ENCODE measurements at places on chromosomes 4 and X.

GRCh38 chrX:56219700-56220099, 12.5 kb upstream of the KLF8 start:
- DNase-seq = no peak

- no peak for DNase-seq
These were observed 225.8 kb downstream of the STK32B start for GRCh38 chr4:5277079-5277478.

DNA sequence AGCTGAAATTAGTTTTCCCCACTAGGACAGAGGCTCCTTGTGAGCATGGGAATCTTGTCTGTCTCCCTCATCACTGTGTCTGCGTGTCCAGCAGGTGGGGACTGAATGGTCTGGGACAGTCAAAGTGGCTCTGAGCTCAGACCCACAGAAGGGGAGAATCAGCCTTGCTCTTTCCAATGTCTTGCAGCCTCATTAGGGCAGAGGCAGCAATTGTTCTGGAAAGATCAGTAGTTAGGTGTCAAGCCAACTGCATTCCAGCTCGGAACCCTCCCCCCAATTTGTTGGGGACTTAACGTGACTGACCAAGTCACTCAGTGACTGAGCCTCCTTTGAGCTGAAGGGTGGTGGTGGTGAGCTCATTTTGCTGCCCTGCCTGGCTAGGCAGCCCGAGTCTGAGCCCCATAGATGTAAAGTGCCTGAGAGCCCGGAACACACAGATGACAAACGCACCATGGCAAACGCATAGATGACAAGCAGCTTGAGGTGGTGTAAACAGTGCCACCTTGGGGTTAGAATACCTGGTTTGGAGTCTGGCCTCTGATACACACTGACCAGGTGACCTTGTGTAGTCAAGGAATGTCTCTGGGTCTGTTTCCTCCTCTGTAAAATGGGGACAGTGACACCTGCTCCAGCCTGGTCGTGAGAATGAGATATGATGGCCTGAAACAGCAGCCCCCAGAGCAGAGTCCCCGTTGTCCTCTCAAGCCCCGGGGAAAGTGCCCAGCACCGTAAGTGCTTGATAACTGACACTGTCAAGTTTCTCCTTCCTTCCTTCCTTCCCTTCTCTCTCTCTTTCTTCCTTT, 2.7 kb upstream of the SORCS2 start:
- DNase-seq = no peak

DNA sequence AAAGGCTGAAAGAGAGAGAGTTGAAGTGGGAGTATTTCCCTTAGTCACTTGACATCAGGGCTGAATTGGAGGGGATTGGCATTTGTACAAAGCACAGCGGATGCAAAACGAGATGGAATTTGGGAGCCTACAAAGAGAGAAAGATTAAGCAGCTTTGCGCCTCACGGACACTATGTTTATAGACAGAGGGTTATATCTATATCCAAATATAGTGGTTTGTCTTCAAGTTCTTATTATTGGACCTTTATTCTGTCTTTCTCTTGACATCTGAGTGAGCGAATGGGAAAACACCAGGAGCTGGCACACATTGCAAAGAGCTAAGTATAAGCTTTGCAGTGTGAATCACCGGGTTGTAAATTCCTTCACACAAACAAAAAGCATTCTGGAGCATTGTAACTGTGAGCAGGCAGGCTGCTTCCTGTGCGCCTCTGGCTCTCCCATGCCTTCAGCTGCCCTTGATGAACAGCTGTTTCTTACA, 500.2 kb downstream of the STIM2 start:
- no peak for DNase-seq

Data from NCI-H2081 (cell line).